ENCODE measurements at places on chromosomes 4 and X. TPM values are rescaled to one million over a fixed set of nuclear protein-coding genes. Genes with fewer than 3 reads are reported as not detected.

- H3K27ac ChIP-seq: no peak overlapping the region
- peaks cover 41% of the 10 kb centered on the region for H3K27me3 ChIP-seq
- H3K4me1 ChIP-seq: peaks cover 2% of the 10 kb centered on the region
- no peak for DNase-seq
- H3K4me3 ChIP-seq: no peak overlapping the region
Observed at GRCh38 chr4:121464854-121465253, 84.0 kb upstream of the QRFPR start.

DNA sequence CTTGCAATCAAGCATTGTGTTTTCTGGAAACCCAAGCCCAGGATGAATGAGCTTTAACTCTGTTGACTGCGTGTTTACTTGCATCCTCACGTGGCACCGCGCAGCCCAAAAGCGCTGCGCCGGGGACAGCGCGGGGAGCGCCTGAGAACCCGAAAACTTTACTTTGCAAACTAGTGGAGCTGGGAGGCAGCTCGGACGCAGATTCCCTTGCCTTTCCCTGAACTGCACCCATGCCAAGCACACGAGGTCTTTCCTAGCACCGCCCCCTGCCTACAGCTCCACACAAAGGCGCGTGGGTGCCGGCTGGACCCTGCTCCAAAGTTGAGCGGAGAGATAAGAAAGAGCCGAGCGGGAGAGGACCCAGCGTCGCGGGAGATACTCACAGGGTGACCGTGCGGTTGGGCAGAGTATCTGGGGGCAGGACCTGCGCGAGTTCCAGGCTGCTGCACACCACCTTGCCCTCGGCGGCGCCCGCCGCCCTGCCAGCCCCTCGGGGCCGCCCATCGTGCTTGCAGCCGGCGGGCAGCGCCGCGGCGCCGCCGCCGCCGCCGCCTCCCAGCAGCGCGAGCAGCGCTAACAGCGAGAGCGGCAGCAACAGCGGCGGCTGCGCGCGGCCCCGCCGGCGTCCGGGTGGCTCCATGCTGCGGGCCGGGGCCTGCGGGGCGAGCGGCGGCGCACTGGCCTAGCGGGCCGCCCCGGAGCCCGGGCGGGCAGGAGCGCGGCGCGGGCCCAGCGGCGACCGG is 550 bp downstream of the ADGRA3 start:
- H3K27ac ChIP-seq: no peak overlapping the region
- peaks cover 24% of the 10 kb centered on the region for H3K27me3 ChIP-seq
- H3K4me1 ChIP-seq: peaks cover 4% of the 10 kb centered on the region
- peaks cover 3% of the 10 kb centered on the region for H3K36me3 ChIP-seq
- H3K4me3 ChIP-seq: peak overlapping the region; percentile 64

Gene NPY2R
- total RNA-seq: not detected

Gene SHROOM4
- total RNA-seq: not detected

- no peak for DNase-seq
- H3K36me3 ChIP-seq: peaks cover 59% of the 10 kb centered on the region
- H3K4me3 ChIP-seq: no peak overlapping the region
- H3K27ac ChIP-seq: no peak overlapping the region
- no peaks in the 10 kb centered on the region for H3K27me3 ChIP-seq
Observed at GRCh38 chrX:48999030-48999429, 3.0 kb downstream of the GRIPAP1 start.

GRCh38 chrX:149495573-149496071 is 9.5 kb downstream of the IDS start:
- no peaks in the 10 kb centered on the region for H3K27me3 ChIP-seq
- H3K4me3 ChIP-seq: no peak overlapping the region
- no peak for DNase-seq
- no peak overlapping the region for H3K27ac ChIP-seq
- H3K36me3 ChIP-seq: peaks cover 46% of the 10 kb centered on the region

Gene AKAP14
- total RNA-seq: not detected

Gene ZAR1
- not detected for total RNA-seq

DNA sequence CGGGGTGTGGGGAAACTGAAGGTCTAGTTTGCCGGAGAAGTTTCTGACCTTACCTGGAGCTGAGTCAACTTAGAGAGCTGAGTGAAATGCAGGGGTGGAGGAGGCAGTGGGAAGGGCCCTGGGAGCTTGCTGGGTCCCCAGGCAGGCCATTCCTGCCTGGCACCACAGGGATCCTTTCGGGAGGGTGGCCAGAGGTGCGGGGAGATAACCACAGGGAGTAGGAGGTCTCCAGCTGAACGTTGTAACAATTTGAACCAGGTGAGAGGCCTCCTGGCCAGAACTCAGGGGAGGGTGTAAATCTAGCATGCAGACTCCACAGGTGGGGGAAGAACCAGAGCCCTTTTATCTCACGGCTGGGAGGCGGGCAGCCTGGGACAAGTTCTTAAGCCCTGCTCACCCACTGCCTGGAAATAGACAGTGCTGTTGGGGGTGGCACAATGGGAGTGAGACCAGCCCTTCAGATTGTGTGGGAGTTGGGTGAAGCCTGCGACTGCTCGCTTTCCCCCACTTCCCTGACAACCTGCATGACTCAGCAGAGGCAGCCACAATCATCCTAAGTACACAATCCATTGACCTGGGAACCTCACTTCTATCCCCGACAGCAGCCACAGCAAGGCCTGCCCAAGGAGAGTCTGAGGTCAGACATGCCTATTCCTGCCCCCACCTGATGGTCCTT is 247.4 kb downstream of the ADGRA3 start:
- no peak overlapping the region for H3K27ac ChIP-seq
- H3K4me1 ChIP-seq: no peaks in the 10 kb centered on the region
- no peak overlapping the region for H3K4me3 ChIP-seq
- H3K36me3 ChIP-seq: no peaks in the 10 kb centered on the region
- DNase-seq: no peak
- H3K27me3 ChIP-seq: no peaks in the 10 kb centered on the region

- no peak overlapping the region for H3K4me3 ChIP-seq
- no peaks in the 10 kb centered on the region for H3K36me3 ChIP-seq
- H3K27ac ChIP-seq: no peak overlapping the region
- H3K4me1 ChIP-seq: no peaks in the 10 kb centered on the region
- no peak for DNase-seq
- peaks cover 32% of the 10 kb centered on the region for H3K27me3 ChIP-seq
Observed at GRCh38 chr4:145496292-145496691, 14.6 kb downstream of the SMAD1 start.

- H3K36me3 ChIP-seq: no peaks in the 10 kb centered on the region
- DNase-seq: no peak
- no peak overlapping the region for H3K27ac ChIP-seq
- H3K4me1 ChIP-seq: no peaks in the 10 kb centered on the region
- H3K4me3 ChIP-seq: no peak overlapping the region
Observed at GRCh38 chrX:40224658-40225057, 126.9 kb upstream of the BCOR start.

DNA sequence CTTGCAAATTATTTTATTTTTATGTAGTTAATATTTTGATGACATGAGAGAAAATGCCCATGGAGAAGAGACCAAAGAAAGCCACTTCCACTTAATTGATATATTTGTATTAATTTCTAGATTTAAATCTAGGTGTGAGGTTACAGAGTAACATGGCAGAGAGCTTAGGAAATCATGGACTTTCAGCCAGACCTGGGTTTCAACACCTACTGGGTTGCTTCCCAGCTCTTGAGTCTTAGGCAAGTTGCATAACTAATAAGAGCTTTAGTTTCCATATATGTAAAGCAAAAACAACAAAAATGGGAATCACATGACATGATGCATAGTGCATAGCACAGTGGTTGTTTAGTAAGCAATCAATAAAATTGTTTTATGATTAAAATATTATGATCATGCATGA is 413.3 kb downstream of the CCSER1 start:
- H3K27me3 ChIP-seq: no peaks in the 10 kb centered on the region
- no peak for DNase-seq
- no peak overlapping the region for H3K4me3 ChIP-seq
- H3K36me3 ChIP-seq: no peaks in the 10 kb centered on the region

DNA sequence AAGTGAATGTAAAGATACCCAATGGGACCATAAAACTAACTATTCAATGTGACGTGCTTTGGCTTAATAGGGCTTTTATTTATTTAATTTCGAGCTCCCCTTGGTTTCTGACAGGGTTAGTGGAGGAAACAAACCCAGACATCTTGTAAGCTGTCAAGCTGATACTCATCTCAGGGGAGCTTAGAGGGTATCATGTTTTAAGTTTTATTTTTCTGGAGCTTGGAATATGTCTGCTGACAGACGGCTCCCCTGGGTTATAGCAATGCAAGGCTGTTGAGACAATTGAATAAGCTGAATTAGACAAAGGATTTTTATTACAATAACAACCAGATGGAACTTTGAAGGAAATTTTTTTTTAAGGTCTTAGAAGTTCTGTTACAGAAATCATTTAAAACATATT is 456.5 kb downstream of the IL1RAPL1 start:
- H3K27ac ChIP-seq: no peak overlapping the region
- H3K4me3 ChIP-seq: no peak overlapping the region
- H3K4me1 ChIP-seq: no peaks in the 10 kb centered on the region
- H3K27me3 ChIP-seq: no peaks in the 10 kb centered on the region
- DNase-seq: no peak
- H3K36me3 ChIP-seq: no peaks in the 10 kb centered on the region

DNA sequence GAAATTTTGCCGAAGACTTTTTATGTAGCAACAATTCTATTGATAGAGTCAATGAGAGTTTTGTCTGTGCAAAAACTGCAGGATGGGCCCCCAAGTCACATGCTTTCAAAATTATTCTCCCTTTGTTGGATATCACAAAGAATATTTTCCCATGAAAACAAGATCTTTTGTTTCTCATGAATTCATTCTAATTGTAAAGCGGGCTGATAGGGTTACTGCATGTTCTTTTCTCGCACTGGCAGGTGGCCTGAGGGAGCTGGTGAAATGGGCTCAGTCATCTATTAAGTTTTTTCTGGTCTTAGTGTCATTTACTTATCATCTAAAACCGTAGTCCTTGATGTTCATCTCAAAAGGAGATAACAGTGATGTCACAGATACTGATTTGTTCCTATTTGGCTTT is 44.2 kb downstream of the MID1IP1 start:
- H3K4me3 ChIP-seq: no peak overlapping the region
- no peak for DNase-seq
- no peaks in the 10 kb centered on the region for H3K27me3 ChIP-seq

DNA sequence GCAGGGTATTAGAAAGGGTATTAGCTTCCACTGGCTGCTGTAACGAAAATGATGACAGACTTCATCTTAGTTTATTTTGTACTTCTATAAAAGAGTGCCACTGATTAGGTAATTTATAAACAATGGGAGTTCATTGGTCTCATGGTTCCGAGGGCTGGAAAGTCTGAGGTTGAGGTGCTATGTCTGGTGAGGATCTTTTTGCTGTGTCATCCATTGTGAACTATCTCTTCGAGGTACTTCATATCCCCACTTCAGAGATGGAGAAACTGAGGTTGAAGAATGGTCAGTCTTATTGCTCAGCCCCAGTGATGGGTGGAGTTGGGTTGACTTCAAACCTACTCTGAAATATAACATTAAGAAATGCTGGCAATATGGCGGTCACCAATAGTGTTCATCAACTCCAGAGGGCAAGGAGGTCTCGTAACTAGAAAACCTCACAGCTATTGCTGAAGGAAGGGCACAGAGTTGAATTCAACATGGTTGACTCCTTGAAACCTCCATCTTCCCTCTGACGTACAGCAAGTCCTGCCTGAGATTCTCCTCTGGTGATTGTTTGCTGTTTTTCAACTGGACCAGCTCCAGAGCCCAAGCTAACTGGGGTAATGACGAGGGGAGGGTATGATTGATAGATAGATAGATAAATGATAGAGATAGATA is 53.6 kb upstream of the SHOX start:
- no peaks in the 10 kb centered on the region for H3K4me1 ChIP-seq
- H3K27ac ChIP-seq: no peak overlapping the region
- no peak overlapping the region for H3K4me3 ChIP-seq
- no peaks in the 10 kb centered on the region for H3K36me3 ChIP-seq
- no peak for DNase-seq

- no peak overlapping the region for H3K27ac ChIP-seq
- no peak overlapping the region for H3K4me3 ChIP-seq
- peaks cover 51% of the 10 kb centered on the region for H3K27me3 ChIP-seq
Observed at GRCh38 chr4:185479507-185479971, 8.0 kb upstream of the CCDC110 start.

- no peak overlapping the region for H3K4me3 ChIP-seq
- no peak for DNase-seq
- H3K27ac ChIP-seq: no peak overlapping the region
Observed at GRCh38 chr4:183205193-183205592, 106.1 kb downstream of the WWC2 start.

GRCh38 chr4:5816101-5816500 is 76.8 kb downstream of the CRMP1 start:
- H3K4me1 ChIP-seq: no peaks in the 10 kb centered on the region
- DNase-seq: no peak
- H3K27ac ChIP-seq: no peak overlapping the region
- H3K36me3 ChIP-seq: no peaks in the 10 kb centered on the region
- H3K27me3 ChIP-seq: no peaks in the 10 kb centered on the region
- H3K4me3 ChIP-seq: no peak overlapping the region

DNA sequence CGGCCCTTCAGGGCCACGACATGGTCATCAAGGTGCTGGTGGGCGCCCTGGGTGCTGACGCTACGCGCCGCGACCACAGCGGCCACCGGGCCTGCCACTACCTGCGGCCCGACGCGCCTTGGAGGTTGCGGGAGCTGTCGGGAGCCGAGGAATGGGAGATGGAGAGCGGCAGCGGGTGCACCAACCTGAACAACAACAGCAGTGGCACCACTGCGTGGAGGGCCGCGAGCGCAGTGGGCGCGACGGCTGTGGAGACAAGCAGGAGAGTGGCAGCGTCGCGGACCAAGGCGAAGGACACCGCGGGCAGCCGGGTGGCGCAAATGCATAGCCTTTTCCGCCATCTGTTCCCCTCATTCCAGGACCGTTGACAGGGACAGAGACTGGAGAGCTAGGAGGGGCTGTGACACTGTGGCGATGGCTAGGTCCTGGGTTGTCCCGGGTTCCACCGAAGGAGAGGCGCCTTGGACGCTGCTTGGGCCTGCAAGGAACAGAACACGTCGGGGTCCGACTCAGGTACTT is 919 bp downstream of the SOWAHD start:
- H3K4me1 ChIP-seq: peaks cover 53% of the 10 kb centered on the region
- H3K4me3 ChIP-seq: peak overlapping the region; percentile 48
- H3K27me3 ChIP-seq: no peaks in the 10 kb centered on the region

GRCh38 chr4:93780080-93780479 is 48.5 kb upstream of the ATOH1 start:
- H3K4me1 ChIP-seq: no peaks in the 10 kb centered on the region
- H3K27me3 ChIP-seq: no peaks in the 10 kb centered on the region
- H3K27ac ChIP-seq: no peak overlapping the region
- no peak for DNase-seq

GRCh38 chrX:109695637-109696036 is 37.4 kb downstream of the ACSL4 start:
- H3K27me3 ChIP-seq: no peaks in the 10 kb centered on the region
- DNase-seq: no peak
- H3K36me3 ChIP-seq: peaks cover 7% of the 10 kb centered on the region
- H3K4me1 ChIP-seq: peaks cover 23% of the 10 kb centered on the region
- no peak overlapping the region for H3K4me3 ChIP-seq

Gene TMEM154
- total RNA-seq: 47.1 TPM

GRCh38 chr4:13261486-13262257 is 222.5 kb downstream of the RAB28 start:
- no peaks in the 10 kb centered on the region for H3K27me3 ChIP-seq
- H3K4me3 ChIP-seq: no peak overlapping the region
- H3K36me3 ChIP-seq: no peaks in the 10 kb centered on the region
- DNase-seq: no peak
- H3K27ac ChIP-seq: no peak overlapping the region
- H3K4me1 ChIP-seq: no peaks in the 10 kb centered on the region
